ENCODE measurements at places on chromosomes 2 and 18. TPM values are rescaled to one million over a fixed set of nuclear protein-coding genes. Genes with fewer than 3 reads are reported as not detected.

The CNDP1 gene
- not detected for total RNA-seq

The SULT1C3 gene
- not detected for total RNA-seq

The PROKR1 gene
- not detected for total RNA-seq

The LYG1 gene
- not detected for total RNA-seq

The HNMT gene
- total RNA-seq = 72.0 TPM

The ANKRD30B gene
- not detected for total RNA-seq

DNA sequence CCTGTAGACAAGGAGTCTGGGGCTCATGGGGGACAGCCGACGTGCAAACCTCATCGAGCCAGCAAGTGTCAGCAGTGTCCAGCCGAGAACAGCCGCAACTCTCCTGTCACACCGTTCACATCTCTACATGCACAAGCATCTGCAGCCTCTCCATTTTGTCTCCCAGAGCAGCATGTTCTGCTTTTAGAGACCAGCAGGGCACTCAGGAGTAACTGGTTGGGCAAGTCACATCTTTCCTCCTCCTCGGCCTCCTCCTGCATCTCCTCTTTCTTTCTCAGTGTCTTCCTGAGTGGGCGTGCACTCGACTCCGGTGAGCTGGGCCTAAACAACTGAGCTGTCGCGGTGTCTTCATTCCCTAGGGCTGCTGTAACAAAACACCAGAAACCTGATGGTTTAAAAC, 249.9 kb downstream of the SH3BP4 start:
- no peak for DNase-seq
- H3K4me1 ChIP-seq = no peaks in the 10 kb centered on the region
- no peak overlapping the region for H3K27ac ChIP-seq
- H3K4me3 ChIP-seq = no peak overlapping the region
- H3K36me3 ChIP-seq = no peaks in the 10 kb centered on the region

- H3K4me1 ChIP-seq = no peaks in the 10 kb centered on the region
- DNase-seq = no peak
- H3K27ac ChIP-seq = no peak overlapping the region
- H3K27me3 ChIP-seq = no peaks in the 10 kb centered on the region
Measured at GRCh38 chr2:56671973-56672569, 488.3 kb downstream of the CCDC85A start.

DNA sequence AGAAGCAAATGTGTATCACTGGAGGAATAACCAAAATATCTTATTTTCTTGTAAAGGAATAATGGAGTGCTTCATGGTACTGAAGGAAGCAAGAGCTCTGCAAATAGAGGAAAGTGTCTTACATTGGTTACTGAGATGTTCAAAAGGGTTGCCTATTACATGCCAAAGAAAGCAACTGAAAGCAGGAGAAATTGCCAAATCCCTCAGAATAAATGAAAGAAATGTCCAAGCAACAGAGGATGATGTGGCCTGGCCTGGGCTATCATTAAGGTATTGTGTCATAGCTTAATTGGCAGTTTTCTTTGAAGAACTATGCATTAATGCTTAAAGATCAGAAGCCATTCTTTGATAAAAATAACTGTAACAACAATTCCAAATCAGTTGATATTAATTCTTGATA, 173.7 kb downstream of the RAB3GAP1 start:
- no peaks in the 10 kb centered on the region for H3K27me3 ChIP-seq
- no peak overlapping the region for H3K27ac ChIP-seq
- no peaks in the 10 kb centered on the region for H3K4me1 ChIP-seq
- no peak for DNase-seq

GRCh38 chr2:38380397-38381130, 3.5 kb upstream of the ATL2 start:
- H3K4me3 ChIP-seq = no peak overlapping the region
- peak overlapping the region; percentile 54 for H3K27ac ChIP-seq
- no peaks in the 10 kb centered on the region for H3K27me3 ChIP-seq

DNA sequence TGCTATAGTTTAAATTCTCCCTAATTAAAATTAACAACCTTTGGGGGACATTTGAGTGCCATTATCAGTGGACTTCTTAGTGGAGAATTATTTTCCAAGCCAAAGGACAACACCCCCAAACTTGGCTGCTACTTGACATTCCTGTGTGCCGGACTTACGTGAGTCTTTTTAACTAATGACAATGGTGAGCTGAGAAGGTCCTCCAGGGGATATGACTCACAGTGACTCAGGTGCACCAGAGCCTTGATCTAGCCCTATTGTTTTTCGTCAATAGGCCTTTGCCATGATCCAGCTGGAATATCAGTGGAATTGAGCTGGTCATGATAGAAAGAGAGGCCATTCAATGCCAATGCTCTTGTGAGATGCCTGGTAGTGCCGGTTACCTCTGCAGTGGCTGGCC, 118.1 kb upstream of the CXCR4 start:
- no peak for DNase-seq
- H3K27me3 ChIP-seq = no peaks in the 10 kb centered on the region
- H3K27ac ChIP-seq = no peak overlapping the region
- H3K36me3 ChIP-seq = no peaks in the 10 kb centered on the region
- no peak overlapping the region for H3K4me3 ChIP-seq

DNA sequence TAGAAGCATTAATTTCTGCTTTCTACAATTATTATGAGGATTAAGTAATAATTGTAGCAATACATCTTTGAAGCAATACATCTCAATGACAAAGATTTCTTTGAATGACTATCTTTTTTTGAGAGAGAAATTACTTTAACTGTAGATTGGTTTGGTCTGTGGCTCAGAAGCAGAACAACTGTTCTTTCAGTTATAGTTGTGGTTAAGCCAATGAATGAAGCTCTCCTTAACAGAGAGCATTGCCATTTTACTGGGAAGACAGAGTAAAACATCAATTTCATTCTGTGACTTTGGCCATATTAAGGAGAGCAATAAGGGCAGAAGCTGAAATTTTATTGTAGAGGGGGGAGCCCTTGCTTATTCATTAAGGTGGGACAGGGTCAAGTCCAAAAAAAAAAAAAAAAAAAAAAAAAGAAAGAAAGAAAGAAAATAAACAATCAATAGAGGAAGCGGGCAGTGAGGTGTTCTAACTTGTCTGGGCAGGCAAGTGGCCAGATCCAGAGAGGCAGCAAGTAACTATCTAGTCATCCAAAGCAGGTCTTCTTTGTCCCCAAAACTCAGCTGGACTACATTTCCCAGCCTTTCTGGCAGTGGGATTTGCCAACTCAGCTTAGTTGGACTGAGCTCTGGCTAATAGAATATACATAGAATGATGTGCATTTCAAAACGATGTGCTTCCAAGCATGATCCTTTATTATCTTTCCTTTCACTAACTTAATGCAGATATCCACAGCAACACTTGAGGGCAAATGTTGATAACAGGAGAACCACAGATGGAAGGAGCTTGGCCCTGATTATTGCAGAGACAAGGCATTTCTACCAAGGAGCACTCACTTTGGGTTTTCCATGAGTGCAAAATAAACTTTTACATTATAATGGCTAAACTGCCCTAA, 462.7 kb upstream of the CDH20 start:
- H3K27me3 ChIP-seq = no peaks in the 10 kb centered on the region
- H3K27ac ChIP-seq = no peak overlapping the region
- H3K36me3 ChIP-seq = no peaks in the 10 kb centered on the region
- H3K4me1 ChIP-seq = no peaks in the 10 kb centered on the region
- no peak for DNase-seq

DNA sequence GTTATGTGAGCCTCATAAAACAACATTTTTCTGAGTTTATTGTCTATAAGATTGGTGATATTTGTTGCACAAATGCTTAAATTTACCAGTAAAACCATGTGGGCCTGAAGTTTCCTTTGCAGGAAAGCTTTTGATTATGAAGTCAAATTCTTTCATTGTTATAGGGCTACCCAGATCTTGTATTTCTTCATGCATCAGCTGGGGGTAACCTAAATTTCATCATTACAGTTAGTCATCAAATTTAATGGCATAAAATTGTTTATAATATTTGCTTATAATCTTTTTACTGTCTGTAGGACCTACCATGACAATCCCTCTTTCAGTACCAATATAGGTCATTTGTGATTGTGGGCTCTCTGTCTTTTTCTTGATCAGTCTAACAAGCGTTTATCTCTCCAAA, 47.8 kb downstream of the SMAD2 start:
- no peaks in the 10 kb centered on the region for H3K27me3 ChIP-seq
- H3K4me1 ChIP-seq = no peaks in the 10 kb centered on the region
- no peak for DNase-seq
- H3K36me3 ChIP-seq = peaks cover 3% of the 10 kb centered on the region
- no peak overlapping the region for H3K4me3 ChIP-seq

DNA sequence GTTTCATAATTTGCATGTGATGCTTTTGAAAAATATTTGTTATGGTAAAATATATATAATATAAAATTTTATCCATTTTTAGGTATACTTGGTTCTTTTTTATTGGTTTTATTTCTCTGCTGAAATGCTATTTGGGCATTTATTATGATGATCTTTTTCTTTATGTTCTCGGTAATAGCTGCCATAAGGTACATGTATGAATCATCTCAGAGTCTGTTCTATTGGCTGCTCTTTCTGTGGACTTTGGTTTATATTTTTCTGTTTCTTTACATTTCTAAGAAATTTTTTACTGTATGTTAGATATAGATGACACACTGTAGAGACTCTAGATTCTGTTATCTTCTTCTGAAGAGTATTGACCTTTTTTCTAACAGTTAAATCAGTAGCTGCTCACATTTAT, 219.9 kb downstream of the MBD5 start:
- no peaks in the 10 kb centered on the region for H3K36me3 ChIP-seq
- no peaks in the 10 kb centered on the region for H3K27me3 ChIP-seq
- DNase-seq = no peak
- no peaks in the 10 kb centered on the region for H3K4me1 ChIP-seq

DNA sequence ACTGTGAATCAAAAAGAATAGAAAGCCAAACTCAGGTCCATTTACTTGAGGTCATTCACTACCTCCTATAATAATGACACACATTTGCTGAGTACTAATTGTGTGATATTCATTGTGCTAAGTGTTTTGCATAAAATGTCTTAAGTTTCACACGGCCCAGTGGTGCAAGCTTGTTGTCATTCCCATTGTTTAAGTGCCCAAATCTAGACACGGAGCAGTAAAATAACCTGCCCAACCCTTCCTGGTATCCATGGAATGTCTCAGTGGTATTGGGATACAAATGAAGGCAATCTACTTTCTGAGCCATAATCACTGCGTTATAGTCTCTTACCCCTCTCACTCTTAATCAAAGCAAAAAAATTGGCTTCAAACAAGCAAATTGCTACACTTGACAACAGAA, 233.3 kb downstream of the NCKAP5 start:
- H3K36me3 ChIP-seq = no peaks in the 10 kb centered on the region

- H3K27me3 ChIP-seq = no peaks in the 10 kb centered on the region
- no peaks in the 10 kb centered on the region for H3K4me1 ChIP-seq
- no peak overlapping the region for H3K4me3 ChIP-seq
- no peak overlapping the region for H3K27ac ChIP-seq
- no peaks in the 10 kb centered on the region for H3K36me3 ChIP-seq
- DNase-seq = no peak
Measured at GRCh38 chr2:233011268-233011650, 1.8 kb downstream of the NGEF start.

GRCh38 chr18:25805323-25805722, 285.1 kb downstream of the SS18 start:
- H3K36me3 ChIP-seq = no peaks in the 10 kb centered on the region
- H3K4me3 ChIP-seq = no peak overlapping the region
- no peaks in the 10 kb centered on the region for H3K4me1 ChIP-seq
- H3K27ac ChIP-seq = no peak overlapping the region

- DNase-seq = no peak
- H3K4me1 ChIP-seq = no peaks in the 10 kb centered on the region
- H3K27me3 ChIP-seq = no peaks in the 10 kb centered on the region
- H3K36me3 ChIP-seq = no peaks in the 10 kb centered on the region
- H3K4me3 ChIP-seq = no peak overlapping the region
Measured at GRCh38 chr2:29462293-29462692, 347.1 kb downstream of the CLIP4 start.

- H3K27me3 ChIP-seq = no peaks in the 10 kb centered on the region
- no peak overlapping the region for H3K27ac ChIP-seq
- H3K4me3 ChIP-seq = no peak overlapping the region
- peaks cover 5% of the 10 kb centered on the region for H3K36me3 ChIP-seq
- peak; percentile 81 for DNase-seq
Measured at GRCh38 chr2:111135910-111136297, 15.2 kb downstream of the BCL2L11 start.

GRCh38 chr2:147623328-147623727, 221.5 kb upstream of the ACVR2A start:
- H3K4me3 ChIP-seq = no peak overlapping the region
- no peak for DNase-seq
- H3K4me1 ChIP-seq = no peaks in the 10 kb centered on the region
- H3K27me3 ChIP-seq = no peaks in the 10 kb centered on the region
- no peak overlapping the region for H3K27ac ChIP-seq

DNA sequence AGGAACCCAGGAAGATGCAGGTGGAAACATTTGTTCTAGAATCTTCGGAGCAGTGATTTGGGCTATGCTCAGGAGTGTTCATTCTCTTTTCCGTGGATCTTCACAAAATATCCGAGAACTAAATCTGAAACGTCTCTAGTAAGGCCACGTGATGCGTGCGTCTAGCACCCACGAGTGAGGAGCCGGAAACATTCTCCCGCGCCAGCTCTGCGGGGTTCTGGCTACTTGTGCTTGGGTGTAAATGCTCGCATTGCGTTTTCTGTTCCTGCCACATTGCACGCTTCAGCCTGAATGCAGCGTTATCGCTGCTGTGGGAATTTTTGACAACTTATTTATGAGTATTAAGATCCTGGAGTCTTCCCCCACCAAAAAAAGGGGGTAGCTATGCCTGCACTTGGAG, 71.4 kb downstream of the KLHL29 start:
- no peaks in the 10 kb centered on the region for H3K36me3 ChIP-seq
- no peak overlapping the region for H3K4me3 ChIP-seq
- H3K4me1 ChIP-seq = peaks cover 8% of the 10 kb centered on the region
- H3K27ac ChIP-seq = no peak overlapping the region

DNA sequence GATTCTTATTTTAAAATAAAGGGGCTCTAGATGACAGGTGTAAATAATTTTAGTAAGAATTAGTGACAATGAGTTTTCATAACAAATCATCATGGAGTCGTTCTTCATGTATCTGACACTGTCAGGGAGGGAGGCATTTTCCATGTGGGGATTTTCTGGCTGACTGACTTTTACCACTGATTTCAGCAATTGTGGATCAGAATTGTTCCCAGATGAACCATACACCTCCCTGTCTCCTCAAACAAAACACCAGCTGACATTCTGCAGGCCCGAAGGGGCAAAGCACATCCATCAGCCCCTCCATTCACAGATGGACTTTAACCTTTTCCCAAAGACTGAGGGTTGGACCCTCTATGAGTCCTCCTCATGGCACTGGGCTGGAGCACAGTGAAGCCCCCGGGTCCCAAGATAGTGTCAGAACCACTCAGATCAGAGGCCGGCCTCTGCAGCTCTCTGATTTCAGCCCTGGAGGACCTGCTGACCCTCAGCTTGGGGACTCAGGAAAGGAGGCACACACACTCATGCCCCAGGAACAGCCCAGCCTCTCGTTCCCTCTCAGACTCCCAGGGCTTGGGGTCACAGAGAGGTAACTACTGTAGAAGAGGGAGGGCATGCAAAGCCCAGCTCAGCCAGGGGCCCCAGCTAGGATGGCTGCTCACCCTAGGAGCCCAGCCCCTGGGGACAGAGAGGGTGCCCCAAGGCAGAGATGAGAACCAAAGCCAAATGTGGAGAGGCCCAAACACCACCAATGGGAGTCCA, 43.2 kb upstream of the LOXHD1 start:
- no peak overlapping the region for H3K27ac ChIP-seq
- no peaks in the 10 kb centered on the region for H3K27me3 ChIP-seq
- no peak overlapping the region for H3K4me3 ChIP-seq
- H3K36me3 ChIP-seq = no peaks in the 10 kb centered on the region
- no peaks in the 10 kb centered on the region for H3K4me1 ChIP-seq

All from upper lobe of left lung (tissue), 6 donors.